Kidney (tissue), 22 donors: ENCODE measurements at places on chromosomes 2 and 18. TPM values are rescaled to one million over a fixed set of nuclear protein-coding genes. Genes with fewer than 3 reads are reported as not detected.

IL36A gene
- not detected for polyA plus RNA-seq

GRCh38 chr18:69216321-69216720 is 184.4 kb upstream of the DOK6 start:
- DNase-seq = peak; percentile 59

- DNase-seq = no peak
Observed at GRCh38 chr2:85680707-85681371, 12.8 kb upstream of the SFTPB start.

GRCh38 chr18:8766559-8767293 is 61.4 kb downstream of the MTCL1 start:
- DNase-seq = no peak

LRP2 gene
- 44.7 TPM for polyA plus RNA-seq

DNA sequence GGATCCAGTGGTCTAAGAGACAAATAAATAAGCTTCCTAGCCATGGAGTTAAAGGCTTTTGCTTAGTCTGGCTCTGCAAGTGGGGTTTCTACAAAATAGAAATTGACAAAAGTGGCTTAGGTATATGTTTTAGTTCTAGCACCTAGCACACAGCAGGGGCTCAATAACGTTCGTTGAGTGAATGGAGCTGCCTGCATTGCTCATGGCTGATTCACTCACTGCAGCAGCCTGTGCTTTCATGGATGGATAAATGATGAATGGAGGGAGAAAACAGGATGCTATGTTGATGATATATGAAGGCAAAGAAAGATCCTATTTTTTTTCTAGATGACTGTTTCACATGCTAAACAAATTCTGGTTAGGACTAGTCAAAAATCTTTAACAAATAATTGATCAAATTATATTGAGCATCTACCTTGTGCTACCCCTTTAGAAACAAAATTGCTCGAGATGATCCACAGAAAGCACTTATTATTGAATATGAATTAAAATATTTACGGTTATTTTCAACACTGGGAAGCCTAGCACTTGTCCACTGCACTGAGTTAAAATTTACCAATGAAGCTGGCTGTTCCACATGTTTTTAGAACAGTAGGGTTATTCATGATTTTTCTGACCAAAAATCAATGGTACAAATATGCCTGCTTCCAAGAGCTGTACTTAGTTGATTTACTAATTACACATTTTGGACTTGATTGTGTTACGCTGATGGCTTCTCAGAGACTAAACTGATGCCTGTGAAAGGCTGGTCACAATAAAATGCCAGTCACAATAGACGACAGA is 39.6 kb downstream of the HDHD2 start:
- no peak for DNase-seq

GRCh38 chr2:191995285-191995684 is 148.4 kb upstream of the CAVIN2 start:
- DNase-seq = no peak

DNA sequence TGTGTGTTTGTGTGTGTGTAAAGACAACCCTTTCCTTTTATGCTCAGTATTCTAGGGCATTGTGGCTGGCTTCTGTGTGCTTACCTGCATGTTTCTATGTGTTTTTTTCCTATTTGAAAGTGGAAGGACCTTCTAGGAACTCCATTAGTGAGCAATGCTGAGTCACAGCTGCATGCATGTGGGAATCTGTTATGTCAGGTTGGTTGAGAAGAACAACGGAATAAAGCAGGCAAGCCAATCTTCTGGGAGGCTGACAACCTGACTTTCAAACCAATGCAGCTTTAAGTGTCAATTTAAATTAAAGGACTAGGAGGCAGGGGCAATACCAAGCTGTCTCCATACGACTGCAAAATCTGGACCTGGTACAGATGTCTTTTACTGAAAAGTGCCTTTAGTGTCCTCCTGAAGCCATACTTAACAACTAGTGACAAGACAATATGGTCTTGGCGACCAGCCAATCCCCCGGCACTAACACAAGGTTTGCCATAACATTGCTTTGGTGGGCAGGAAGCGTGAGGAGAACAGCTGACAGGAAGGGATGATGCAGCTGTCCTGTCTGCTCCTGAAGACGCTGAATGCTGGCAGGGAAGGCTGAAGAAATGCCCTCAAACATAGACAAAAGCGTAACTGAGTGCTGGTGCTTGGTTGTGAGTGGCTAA is 514.7 kb upstream of the CDH7 start:
- peak; percentile 27 for DNase-seq

GRCh38 chr18:45004546-45005080 is 323.9 kb downstream of the SETBP1 start:
- no peak for DNase-seq

SLC16A14 gene
- 1.5 TPM for polyA plus RNA-seq

RND3 gene
- 6.5 TPM for polyA plus RNA-seq

GRCh38 chr2:237639836-237640220 is 12.4 kb downstream of the LRRFIP1 start:
- DNase-seq = no peak

DNA sequence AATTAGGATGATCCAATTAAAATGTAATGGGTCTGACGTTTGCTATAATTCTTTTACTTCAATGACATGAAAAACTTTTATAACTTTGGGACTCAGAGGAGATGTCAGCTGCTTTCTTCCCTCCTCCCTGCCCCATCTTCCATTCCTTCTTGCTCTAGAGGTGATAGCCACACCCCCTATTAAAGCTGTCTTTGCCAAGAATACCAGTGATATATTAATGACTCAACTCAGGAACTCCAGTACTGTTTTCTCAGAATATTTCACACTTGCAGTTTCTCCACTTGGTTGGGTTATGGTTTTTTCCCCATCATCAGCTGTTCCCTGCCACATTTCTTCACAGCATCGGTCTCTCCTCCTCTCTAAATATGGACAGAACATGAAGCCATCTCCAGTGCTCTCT is 184.0 kb downstream of the KCNE4 start:
- no peak for DNase-seq
